Activated CD4-positive, alpha-beta T cell treated with anti-CD3 and anti-CD28 coated beads, Interleukin-2, amount 50 U/mL, for 24 hours (primary cell): ENCODE measurements at places on chromosomes 1 and 21.

DNA sequence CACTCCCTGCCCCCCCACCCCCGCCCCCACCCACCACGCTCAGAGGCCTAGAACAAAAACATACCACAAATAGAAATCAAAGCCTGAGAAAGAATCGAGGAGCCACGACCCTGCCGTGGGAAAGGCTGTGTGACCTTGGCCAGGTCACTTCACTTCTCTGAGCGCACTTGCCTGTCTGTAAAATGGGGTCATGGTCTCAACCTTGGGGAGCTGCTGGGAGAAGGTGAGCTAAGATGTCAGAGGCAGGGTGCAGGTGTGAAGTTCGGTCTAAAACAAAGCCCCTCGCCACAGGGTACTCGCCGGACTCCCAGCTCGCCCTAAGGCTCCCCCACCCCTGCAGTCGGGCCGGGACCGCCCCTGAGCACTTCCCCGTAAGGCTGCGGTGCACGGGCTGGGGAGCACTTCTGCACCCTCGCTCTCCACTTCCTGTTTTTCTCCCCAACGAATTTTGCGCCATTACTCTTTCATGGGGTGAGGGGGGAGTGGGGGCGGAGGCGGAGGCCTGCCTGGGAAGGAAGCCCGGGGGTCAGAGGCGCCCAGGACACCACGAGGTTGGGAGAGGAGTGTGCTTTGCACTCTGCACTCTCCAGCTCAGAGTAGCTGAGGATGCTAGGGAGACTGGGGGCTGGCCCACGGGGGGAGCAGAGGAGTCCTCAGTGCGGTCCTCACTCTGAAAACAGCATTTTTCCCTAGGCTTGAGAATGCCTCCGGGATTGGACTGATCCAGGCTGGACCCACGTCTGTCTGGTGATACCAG lies 21.9 kb upstream of the PIK3CD start:
- DNase-seq, result peak; percentile 57

DNA sequence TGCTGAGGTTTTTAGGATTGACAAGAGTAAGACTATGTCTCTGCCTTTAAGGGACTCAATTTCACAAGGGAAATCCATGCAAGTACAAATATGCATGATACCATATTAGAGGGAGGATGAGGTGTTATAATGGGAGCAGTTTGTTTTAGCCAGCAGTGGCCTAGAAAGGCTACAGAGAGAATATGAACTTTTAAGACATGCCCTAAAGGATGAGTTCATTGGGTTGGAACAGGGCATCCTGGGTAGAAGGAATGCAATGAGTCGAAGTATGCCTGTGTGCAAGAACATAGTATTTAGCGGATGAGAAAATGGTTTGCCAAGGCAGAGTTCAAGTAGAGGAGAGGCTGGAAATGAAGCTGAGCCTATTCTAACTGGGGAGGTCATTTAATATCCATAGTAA lies 32.6 kb upstream of the LEPR start:
- no peak for DNase-seq

GRCh38 chr1:152224093-152224492 lies at the start of gene HRNR:
HRNR (minus strand) TSS chr1:152224193; CDS start chr1:152223253, 940 bp downstream.
- no peak for DNase-seq

GRCh38 chr21:44444286-44444931 lies 10.9 kb upstream of the LRRC3 start:
- no peak for DNase-seq

- no peak for DNase-seq
These were observed 6.8 kb upstream of the ITLN2 start for GRCh38 chr1:160961419-160961818.

GRCh38 chr1:82540006-82540405 lies 739.3 kb downstream of the ADGRL2 start:
- no peak for DNase-seq

GRCh38 chr1:80064524-80064923 lies 1058.0 kb upstream of the ADGRL4 start:
- DNase-seq, result no peak

GRCh38 chr1:54318246-54318814 lies 87.9 kb downstream of the SSBP3 start:
- DNase-seq, result no peak

DNA sequence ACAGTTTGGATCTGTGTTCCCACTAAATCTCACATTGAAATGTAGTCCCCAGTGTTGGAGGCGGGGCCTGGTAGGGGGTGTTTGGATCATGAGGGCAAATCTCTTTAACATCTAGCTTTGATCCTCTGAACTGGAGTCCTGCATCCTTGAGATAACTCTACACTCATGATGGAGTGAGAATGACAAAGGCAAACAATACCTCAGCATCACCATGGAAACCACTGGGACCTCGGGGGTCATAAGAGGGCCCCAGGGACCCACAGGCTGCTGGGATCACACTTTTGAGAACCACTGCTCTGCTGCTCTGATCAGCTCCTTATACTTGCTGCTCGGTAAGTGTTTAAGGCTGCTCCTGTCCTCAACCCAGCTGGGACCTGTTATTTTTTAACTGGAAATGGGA lies 13.4 kb upstream of the OBSCN start:
- DNase-seq, result no peak

DNA sequence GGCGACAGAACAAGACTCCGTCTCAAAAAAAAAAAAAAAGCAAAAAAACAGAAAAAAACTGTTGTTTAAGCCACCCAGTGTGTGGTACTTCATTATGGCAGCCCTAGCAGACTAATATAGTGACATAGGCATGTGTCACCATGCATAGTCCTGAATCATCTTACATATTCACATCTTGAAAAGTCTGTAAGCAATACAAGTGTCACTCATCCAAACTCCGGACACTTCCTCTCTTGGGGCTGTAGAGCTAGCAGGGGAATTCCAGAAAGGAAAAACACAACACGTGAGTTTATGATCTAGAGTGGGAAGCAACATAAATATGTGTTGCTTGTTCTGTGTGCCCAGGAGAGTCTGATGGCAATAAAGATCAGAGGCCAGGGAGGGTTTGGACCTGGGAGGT lies 81.6 kb upstream of the KCNE2 start:
- no peak for DNase-seq

- no peak for DNase-seq
These were observed 26.6 kb downstream of the C8B start for GRCh38 chr1:56939209-56939608.

GRCh38 chr1:12505231-12505630 lies 112.8 kb downstream of the DHRS3 start:
- DNase-seq, result no peak

- DNase-seq, result no peak
These were observed 2.6 kb downstream of the CAPN8 start for GRCh38 chr1:223662943-223663342.

- no peak for DNase-seq
These were observed 33.0 kb upstream of the AGO1 start for GRCh38 chr1:35850051-35850450.

- DNase-seq, result no peak
These were observed 86.1 kb downstream of the CLSTN1 start for GRCh38 chr1:9737671-9738070.

- DNase-seq, result no peak
These were observed 3.6 kb upstream of the GNB1 start for GRCh38 chr1:1894354-1895059.

DNA sequence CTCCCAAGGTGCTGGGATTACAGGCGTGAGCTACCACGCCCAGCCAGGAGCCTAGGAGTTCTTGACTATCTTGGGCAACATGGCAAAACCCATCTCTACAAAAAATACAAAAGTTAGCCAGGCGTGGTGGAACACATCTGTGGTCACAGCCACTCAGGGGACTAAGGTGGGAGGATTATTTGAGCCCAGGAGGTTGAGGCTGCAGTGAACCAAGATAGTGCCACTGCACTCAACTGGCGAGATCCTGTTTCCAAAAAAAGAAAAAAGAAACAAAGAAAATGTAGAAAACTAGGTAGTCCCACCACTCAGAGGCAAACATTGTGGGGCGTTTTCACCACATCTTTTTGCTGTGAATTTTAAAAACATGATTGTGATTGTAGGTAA lies 141.3 kb downstream of the ZZZ3 start:
- no peak for DNase-seq

DNA sequence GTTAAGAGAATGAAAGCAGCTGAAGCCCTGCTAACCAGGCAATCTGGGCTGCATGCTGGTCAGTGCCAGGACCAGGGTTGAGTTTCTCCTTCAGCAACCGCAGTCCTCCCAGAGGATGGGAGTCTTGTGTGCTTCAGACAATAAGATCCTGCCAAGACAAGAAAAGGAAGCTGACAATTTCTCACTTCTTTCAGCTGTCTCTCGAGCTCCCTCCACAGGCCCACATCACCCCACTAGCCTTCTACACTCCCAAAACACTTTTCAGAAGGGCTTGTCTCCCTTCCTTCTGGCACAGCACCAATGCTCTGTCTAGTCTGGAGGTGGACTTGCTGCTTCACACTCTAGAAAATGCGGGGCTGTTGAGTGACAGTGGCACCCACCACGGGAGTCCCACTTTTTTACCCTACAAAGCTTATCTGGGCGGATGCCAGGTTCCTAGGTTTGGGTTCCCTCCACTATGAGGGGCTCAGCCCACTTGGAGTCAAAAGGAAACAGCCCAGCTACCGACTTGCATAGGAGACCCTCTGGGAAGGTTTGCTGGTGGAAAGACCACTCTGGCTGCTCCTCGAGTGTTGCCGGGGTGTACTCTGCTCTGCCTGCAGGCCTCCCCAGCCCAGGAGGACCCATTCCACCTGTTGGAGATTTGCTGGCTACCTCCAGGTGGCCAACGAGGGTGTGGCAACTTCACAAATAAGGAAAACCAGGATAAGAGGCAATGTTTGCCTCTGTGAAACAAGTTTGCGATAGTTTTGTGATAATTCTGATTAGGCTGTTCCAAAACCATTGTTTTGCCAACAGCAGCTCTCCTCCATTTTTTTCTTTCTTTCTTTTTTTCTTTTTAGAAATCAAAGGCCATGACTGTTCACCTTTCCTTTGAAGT lies 68.9 kb downstream of the TENT5C start:
- DNase-seq, result no peak

- peak; percentile 1 for DNase-seq
These were observed 1.5 kb downstream of the STUM start for GRCh38 chr1:226549937-226550671.

GRCh38 chr1:28428012-28428411 lies 58.5 kb downstream of the PHACTR4 start:
- DNase-seq, result no peak

- no peak for DNase-seq
These were observed 5.9 kb upstream of the SHISAL2A start for GRCh38 chr1:52627028-52627427.

GRCh38 chr1:30537279-30537678 lies 186.1 kb downstream of the MATN1 start:
- no peak for DNase-seq

- no peak for DNase-seq
These were observed 91.7 kb downstream of the SLC45A1 start for GRCh38 chr1:8409606-8410005.

- DNase-seq, result no peak
These were observed 259.3 kb upstream of the AJAP1 start for GRCh38 chr1:4395158-4395557.

- DNase-seq, result no peak
These were observed 58.2 kb upstream of the ABCG1 start for GRCh38 chr21:42160765-42161164.

- DNase-seq, result no peak
These were observed 29.9 kb upstream of the COL6A1 start for GRCh38 chr21:45951676-45952075.

GRCh38 chr1:170261669-170262068 lies 115.9 kb downstream of the NTMT2 start:
- no peak for DNase-seq

DNA sequence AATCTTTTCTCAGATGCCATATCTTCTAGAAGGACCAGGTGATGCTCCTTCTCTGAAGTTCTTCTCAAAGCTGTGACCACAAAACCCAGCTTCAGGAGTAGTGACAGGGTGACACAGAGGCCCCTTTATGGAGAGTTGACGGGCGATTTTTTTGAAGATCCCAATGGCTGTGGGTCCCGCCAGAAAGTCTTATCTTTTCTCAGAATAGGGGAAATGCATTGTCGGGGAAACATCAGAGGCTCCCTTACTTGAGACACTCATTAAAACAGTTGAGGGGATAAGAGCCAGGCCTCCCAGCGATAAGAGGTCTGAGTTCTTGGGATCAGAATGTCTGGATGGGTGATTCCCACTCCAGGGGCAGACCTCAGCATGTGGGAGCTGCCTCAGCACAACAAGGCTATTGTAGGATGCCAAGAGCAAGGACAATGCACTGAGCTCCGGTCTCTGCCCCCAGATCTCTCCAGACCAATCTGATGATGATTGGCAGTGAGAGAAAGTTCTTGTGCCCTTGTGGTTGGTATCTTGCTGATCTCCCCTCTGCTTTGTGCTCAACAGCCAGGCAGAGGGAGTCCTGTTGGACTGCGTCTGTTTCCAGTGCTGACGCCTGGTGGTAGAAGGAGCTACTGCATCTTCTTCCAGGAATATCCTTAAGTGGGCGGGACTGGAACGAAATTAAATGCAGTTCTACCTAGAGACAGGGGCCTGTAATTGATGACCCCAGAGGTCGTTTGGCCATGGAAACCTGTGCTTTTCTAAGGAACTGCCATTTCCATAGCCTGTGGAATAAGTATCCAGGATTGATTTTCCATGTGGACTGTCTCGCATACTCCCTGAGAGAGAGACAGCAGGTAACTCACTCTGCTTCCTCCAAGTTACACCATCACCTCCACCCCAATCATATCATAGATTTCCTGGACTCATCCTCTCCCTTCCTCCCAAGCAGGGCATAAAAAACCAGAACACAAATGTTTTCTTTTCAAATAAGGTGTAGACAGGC lies 6.8 kb upstream of the ACKR1 start:
- DNase-seq, result peak; percentile 49

GRCh38 chr1:243902100-243902499 lies 52.1 kb upstream of the AKT3 start:
- no peak for DNase-seq

DNA sequence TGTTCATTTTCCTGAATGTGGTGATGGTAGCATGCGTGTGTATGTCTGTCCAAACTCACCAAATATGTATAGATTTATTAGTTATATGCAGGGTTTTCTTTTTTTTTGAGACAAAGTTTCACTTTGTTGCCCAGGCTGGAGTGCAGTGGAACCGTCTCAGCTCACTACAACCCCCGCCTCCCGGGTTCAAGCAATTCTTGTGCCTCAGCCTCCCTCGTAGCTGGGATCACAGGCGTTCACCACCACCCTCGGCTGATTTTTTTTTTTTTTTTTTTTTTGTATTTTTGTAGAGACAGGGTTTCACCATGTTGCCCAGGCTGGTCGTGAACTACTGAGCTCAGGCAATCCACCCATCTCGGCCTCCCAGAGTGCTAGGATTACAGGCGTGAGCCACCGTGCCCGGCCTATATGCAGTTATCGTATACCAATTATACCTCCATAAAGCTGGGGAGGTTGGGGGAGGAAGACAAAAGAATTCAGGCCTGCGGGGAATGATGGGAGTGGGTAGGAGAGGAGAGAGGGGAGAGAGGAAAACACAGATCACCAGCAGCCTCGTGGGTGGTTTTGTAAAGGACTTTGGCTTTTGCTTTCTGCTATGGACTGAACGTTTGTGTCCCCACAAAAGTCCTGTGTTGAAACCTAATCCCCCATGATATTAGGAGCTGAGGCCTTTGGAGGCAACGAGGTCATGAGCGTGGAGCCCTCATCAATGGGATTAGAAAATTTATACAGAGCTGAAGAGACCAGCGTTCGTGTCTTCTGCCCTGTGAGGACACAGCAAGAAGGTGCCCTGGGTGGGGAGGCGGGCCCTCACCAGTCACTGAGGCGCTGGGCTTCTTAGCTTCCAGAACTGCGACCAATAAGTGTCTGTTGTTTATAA lies 4.4 kb upstream of the HNRNPU start:
- DNase-seq, result no peak
